ENCODE measurements at places on chromosomes 2 and 18.

DNA sequence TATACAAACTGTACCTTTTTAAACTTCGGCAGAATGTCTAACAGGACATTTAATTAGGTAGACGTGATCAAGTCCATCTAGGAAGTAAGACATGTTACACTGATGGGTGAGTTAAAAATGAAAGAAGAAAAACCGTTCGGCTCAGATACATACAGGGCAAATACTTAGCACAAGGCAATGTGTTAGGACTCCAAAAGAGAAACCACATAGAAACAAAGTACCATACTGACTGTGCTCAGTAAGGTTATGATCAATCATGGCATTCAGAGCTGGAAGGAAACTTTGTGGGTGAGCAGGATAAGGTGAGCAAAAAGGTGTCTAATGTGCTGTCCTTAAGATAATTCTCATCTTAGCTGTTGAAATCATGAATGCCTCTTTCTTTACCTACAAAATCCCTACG, 211.9 kb downstream of the STK39 start:
- no peak for DNase-seq

DNA sequence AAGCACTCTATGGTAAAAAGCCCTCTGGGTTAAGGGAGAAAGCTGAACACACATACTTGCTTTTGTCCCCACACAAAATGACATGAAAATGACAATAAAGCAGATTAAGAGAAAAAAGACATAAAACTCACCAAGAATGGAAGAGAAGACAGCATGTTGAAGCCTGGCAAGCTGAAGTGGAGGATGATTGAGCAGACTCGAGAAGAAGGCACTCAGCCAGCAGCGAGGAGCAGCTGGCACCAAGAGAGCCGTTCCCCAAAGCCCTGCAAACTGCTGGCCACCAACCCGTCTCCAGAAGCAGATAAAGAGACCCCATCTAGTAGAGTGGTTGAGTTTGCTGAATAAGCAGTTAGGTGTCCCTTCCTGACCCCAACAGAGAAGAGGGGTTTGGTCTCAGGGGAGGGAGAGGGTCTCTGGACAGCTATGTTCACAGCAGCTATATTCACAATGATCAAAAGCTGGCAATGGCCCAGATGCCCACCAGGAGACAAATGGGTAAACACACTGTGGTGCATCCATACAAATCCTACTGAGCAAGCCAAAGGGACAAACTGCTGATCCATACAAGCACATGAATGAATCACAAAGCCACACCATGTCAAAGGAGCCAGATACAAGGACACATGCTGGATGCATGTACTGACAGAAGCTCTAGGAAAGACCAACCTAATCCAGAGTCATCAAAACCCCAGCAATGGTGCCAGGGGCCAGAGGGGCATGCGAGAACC, 36.9 kb downstream of the FAM168B start:
- no peak for DNase-seq

GRCh38 chr18:11154368-11154989, 5.1 kb upstream of the PIEZO2 start:
- no peak for DNase-seq

- DNase-seq, result no peak
Measured at GRCh38 chr2:198807131-198807530, 650.6 kb downstream of the SATB2 start.

DNA sequence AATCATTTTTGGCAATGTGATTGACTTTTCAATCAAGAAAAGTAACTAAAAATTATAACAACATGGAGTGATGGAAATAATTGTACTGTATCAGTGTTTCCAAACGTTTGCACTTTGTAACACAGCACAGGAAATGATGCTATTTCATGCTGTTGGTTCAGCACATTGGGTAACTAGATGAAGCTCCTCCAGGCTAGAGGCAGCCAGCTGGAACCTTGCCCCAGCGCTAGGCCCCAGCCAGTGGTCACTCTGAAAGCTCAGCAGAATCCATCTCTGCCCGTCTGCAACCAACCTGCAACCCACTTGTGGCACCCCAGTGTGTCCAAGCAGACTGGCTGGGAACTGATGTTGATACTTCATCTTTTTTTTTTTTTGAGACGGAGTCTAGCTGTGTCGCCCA, 15.3 kb downstream of the UNC50 start:
- DNase-seq, result no peak

- DNase-seq, result no peak
Measured at GRCh38 chr2:24313744-24314632, 46.3 kb downstream of the ITSN2 start.

GRCh38 chr2:31163011-31163539, 24.8 kb upstream of the GALNT14 start:
- DNase-seq, result no peak

DNA sequence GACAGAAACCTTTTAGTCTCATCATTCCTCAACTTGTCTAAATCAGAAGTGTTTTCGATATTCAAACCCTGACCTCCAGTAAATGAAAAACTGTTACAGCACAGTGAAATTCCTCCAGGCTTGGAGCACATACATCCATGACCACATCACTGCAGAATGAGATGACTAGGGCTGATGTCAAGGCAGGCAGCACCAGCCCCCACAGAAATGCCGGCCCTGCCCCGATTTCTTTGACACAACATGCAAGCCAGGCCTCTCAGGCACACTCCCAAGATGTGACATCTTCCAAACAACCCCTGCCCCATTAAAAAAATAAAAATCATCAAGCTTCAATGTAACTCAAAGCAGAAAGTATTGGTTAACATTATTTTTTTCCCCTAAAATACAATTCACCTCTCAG, 103.3 kb downstream of the CTAGE1 start:
- no peak for DNase-seq

DNA sequence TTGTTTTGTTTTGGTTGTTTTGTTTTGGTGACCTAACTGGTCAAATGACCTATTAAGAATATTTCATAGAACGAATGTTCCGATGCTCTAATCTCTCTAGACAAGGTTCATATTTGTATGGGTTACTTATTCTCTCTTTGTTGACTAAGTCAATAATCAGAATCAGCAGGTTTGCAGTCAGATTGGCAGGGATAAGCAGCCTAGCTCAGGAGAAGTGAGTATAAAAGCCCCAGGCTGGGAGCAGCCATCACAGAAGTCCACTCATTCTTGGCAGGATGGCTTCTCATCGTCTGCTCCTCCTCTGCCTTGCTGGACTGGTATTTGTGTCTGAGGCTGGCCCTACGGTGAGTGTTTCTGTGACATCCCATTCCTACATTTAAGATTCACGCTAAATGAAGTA, at the start of gene TTR:
Gene TTR, plus strand, starts transcription at position 250 of the 400 bp plus-strand sequence. Its CDS starts 26 bp downstream, at position 276.
- no peak for DNase-seq

Data from NCI-H2107 (cell line).